ENCODE measurements at places on chromosomes 2 and 18.

DNA sequence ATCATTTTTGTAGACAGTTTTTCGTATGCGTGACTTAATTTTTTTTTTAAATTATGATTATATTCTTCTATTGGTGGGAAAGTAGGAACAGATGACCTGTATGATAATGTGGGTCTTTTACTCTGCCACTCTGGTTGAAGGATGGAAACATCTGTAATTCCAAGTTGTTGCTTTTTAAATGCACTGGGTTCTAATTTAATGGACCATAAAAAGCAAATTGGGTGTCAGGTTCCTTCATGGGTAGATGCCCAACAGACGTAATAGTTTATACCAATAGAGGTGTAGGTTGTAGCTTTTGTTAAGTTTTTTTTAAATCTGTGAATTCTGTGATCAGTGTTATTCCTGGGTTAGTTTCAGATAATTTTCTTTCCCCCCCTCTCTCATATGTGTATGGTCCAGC is 117.6 kb downstream of the MAP4K4 start:
- no peak for DNase-seq

GRCh38 chr2:30339071-30339470 is 107.7 kb downstream of the LBH start:
- no peak for DNase-seq

GRCh38 chr2:105887256-105887655 is 142.5 kb downstream of the NCK2 start:
- no peak for DNase-seq

GRCh38 chr18:77162580-77162979 is 30.0 kb upstream of the MBP start:
- DNase-seq, result no peak

- no peak for DNase-seq
Observed at GRCh38 chr2:99374747-99375146, 37.6 kb downstream of the EIF5B start.

DNA sequence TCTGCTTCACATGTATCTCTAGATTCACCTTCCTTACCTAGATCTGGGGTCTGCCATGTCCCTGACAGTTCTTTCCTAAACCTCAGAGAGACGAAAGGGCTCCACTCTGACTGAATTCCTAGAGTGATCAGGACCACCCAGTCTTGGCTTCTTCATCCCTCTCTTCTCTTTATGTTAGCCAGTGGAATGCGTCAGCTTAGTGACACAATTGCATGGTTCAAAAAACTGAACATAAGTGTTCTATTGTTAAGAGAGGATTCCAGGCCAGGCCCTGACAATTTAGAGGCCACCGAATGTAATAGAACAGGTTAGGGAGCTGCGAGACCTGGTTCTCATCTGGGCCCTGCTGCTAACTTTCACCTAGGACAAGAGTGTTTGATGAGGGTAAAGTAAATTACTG is 10.0 kb downstream of the PRELID3A start:
- DNase-seq, result no peak

- no peak for DNase-seq
Observed at GRCh38 chr18:59094569-59094968, 45.1 kb upstream of the SEC11C start.

GRCh38 chr18:77985526-77986281 is 736.1 kb downstream of the GALR1 start:
- no peak for DNase-seq

GRCh38 chr2:234257859-234258561 is 207.5 kb downstream of the SPP2 start:
- peak; percentile 61 for DNase-seq

- DNase-seq, result no peak
Observed at GRCh38 chr2:67082813-67083212, 314.3 kb upstream of the ETAA1 start.

- DNase-seq, result no peak
Observed at GRCh38 chr2:64291181-64291580, 147.0 kb upstream of the PELI1 start.

GRCh38 chr2:74524005-74524404 is 2.0 kb downstream of the DQX1 start:
- no peak for DNase-seq

DNA sequence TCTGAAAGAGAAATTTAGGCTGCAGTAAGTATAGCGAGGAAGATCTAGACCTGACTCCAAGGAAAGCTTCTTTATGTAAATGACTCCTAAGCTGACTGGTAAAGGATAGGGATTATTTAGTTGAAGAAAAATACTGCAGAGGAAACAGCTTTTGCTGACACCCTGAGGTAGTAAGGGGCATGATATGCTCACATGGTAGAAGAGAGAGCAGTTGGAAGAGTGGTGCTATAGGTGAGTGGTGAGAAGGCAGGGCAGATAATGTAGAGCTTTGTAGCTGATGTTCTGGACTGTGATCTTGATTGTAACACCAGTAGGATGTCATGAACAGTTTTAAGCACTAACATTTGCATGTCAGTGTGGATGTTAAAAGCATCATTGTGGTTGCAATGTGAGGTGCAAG is 639.1 kb upstream of the SLC39A10 start:
- no peak for DNase-seq

DNA sequence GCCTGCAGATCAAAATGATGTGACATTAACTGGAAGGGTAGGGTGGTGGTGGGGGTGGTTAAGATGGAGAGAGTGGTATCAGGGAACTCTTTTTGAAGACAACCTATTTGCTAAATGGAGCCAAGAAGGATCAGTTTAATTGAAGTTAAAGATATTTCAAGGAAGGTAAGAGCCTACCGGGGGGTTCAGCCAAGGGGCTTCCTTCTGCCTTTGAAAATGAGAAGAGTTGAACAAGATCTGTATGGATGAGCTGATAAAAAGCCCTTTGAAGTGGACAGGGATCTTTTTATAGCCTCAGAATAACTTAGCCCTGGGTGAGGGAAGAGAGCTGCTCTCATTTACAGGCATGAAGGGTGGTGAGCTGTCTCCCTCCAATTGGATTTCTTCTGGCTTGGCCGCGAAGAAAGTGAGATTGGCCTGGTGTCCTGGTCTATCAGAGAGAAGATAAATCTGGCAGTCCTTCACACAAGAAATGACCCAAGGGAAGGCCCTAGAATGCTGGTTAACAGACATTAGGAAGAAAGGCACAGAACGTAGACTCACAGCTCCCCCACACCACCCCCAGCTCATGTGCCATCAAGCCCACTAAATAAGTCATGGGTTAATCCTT is 439.8 kb downstream of the TNS1 start:
- no peak for DNase-seq

DNA sequence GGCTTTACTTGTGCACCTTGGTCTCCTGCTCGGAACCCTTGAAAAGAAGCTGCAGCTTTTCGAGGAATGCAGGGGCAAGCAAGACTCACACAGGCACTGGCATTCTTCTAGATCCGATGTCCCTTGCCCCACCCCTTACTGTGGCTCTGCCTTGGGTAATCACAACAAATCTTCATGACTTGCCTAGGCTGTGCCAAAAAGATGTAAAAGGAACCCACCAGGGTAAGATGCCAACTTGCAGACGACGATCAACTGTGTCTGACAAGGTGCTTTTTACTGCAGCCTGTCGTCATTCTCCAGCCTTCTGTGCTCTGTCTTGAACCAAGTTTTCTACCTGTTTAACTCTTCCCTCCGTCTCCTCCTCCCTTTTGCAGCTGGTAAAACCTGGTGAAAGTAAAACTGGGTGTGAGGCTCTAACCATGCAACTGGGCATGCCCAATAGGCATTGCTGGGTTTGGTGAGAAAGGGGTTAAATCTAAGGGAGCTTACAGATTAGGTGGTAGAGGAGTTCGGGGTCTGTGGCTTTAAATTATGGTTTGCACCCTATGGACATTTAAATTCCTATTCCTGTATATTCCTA is 909 bp upstream of the NRXN1 start:
- no peak for DNase-seq

DNA sequence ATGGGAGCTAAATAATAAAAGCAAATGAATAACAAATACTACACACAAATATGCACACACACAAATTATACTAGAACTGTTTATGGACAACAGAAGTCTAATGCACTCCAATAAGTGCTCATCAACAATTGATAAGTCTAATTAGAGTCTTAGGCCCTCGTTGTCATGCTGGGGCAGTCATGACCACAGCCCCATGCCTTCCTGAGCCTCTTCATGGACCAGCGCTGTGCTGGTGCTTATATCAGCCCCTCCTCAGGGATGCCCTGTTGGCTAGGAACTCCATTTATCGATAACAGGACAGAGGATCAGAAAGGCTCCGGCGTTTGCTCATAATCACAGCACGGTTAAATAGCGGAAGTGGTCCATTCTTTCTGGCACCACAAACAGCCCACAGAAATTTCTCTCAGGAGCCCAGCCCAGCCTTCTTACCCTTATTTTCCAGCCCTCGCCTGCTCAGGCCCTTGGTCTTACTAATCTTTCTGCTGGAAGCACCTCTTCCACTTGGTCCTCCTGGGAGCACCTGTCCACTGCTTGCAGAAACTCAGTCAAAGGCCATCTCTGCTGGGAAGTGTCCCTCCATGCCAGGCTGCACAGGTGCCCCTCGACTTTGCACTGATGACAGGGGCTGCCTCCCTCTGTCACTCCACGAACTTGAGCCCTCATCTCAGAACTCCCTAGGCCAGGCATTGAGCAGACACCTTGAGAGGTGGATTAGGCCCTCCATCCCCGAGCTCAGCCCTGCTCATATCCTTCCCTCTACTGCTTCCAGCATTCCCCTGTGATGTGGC is 500.2 kb upstream of the HS6ST1 start:
- no peak for DNase-seq

DNA sequence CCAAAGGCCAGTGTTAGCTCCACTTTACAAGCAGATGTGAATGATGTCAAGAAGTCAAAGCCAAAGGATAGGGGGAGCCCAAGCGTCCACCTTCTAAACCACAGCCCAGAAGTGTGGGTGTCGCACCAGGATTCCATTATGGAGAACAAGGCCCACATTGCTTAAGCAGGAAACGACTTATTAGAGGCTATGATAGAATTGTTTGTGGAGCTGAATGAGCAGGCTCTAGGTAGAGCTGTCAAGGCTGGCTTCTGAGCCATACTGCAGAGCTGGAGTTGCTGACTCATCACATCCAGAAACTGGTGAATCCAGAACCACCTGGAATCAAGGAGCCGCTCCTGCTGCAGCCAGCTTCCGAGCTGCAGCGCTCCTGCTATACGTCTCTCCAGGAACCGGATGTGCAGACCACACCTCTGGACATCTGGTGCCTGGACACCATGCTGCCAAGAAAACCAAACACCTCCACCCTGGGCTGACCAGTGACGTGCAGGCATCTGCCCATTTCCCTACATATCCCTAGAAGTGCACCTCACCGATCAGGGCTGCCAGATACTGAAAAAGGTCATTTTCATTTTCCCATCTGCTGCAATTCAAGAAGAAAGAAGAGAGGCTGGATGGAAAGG is 6.2 kb upstream of the TWIST2 start:
- no peak for DNase-seq

GRCh38 chr2:34121076-34121475 is 522.0 kb upstream of the FAM98A start:
- DNase-seq, result no peak

DNA sequence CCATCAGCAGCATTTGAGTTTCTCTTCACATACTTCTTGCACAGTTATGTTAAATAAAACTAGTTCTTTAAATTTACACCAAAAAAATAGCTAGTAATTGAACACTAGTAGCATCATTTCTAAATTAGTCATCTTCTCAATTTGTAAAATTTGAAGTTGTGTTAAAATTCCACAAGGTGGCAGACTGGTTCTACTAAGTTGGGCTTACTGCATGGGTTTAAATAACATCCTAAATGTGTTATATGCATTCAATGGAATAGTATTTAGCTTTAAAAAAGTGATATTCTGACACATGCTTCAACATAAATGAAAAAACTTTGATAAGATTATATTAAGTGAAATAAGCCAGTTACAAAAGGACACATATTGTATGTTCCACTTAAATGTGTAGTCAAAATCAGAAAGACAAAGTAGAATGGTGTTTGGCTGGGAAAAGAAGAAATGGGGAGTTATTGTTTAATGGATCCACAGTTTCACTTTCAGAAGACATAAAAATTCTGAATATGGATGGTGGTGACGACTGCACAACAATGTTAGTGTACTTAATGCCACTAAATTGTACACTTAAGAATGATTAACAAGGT is 28.7 kb upstream of the RPRD1A start:
- no peak for DNase-seq

DNA sequence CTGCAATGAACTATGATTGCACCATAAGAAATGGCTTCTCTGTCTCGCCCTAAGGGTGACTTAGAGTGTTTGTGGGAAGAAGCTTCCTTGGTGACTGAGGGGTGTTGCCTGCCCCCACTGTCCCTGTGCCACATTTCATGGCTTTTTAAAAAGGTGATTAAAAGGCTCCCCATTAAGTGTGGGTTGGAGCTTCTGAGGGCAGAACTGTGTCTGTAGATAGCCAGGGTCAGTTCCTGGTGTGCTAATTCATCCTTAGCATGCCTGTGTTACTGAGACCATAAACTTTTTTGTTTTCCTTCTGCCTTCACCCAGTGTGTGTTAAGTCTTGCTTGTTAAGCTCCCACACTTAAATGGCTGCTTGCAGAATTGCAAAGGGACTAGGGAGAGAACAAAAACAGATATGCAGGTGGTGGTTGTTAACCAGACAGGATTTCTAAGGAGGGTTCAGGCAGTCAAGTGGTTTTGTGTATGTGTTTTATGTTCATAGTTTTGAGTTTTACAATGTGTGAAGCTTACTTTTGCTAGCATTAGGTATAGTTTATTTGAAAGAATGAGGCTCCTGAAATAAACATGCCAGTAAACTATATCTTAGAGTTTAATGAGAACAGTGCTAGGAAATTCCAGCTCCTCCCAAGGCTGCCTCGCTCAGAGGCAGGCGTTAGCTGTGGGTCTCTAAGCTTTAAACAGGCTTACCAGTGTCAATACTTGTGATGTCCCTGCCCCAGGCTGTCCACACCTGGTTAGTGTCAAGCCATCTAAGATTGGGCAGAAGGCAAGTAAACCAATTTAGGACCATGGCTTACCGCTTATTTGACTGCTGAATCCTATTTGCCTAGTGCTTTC is 14.5 kb downstream of the CERS6 start:
- no peak for DNase-seq

DNA sequence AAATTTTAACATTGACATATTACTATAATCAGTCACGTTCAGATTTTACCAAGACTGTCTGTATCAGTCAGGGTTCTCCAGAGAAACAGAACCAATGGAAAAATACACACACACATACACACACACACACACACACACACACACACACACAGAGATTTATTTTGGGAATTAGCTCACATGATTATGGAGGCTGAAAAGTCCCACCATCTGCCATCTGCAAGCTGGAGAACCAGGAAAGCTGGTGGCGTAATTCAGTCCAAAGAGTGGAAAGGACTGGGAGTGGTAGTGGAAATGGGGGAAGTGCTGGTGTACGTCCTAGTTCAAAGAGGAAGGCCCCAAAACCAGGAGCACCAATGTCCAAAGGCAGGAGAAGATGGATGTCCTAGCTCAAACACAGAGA is 166.4 kb downstream of the AKAIN1 start:
- no peak for DNase-seq

GRCh38 chr18:37452015-37452414 is 113.6 kb downstream of the CELF4 start:
- DNase-seq, result no peak

- no peak for DNase-seq
Observed at GRCh38 chr2:222960126-222960525, 91.9 kb upstream of the KCNE4 start.

DNA sequence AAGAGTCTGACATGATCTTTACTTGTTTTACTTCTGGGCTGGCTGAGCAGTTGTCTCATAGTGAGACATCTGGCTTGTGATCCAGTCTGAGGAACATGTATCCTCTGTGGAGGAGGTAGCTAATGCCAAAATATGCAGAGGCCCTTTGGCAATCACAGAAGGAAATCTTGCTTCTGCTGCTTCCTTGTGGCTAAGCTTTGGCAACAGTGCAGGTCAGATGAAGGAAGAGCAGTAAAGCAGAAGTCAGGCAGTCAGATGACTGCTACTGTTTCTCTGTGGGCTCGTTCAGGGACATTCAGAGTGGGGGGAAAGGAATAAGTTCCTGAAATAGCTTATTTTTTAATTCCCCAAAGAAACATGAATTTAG is 22.3 kb downstream of the DOK1 start:
- no peak for DNase-seq
